Left kidney (tissue), 8 donors: ENCODE measurements at places on chromosomes 1 and 21. TPM values are rescaled to one million over a fixed set of nuclear protein-coding genes. Genes with fewer than 3 reads are reported as not detected.
A peak's percentile ranks its signal among the peaks of the same experiment; 100 is the strongest.

GRCh38 chr1:156433602-156434001 is 64.6 kb downstream of the RHBG start:
- DNase-seq = no peak

DNA sequence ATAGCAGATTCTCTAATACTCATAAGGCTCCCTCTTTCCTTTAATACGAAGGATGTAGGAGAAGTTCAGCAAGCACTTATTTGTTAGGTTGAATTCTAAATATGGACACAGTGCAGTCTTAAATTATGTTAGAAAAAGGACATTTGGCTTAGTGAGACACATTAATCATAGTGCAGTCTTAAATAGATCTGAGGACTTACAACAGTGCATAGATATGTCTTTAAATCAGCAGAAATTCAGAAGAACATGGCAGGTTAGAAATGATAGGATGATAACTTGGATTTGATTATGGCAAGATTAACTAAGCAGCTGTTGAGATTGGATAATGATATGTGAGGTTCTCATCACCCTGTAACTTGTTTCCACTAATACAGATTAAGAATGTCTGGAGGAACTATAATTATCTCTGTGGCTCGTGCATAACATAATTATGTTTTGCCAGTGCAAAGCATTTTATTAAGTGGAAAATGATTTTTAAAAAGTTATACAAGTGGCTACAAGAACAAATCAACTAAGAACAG is 485.9 kb downstream of the USP25 start:
- DNase-seq = no peak

GRCh38 chr21:28458446-28458845 is 534.2 kb downstream of the LTN1 start:
- DNase-seq = no peak

GRCh38 chr1:52225174-52225573 is 83.3 kb downstream of the ZFYVE9 start:
- no peak for DNase-seq

DNA sequence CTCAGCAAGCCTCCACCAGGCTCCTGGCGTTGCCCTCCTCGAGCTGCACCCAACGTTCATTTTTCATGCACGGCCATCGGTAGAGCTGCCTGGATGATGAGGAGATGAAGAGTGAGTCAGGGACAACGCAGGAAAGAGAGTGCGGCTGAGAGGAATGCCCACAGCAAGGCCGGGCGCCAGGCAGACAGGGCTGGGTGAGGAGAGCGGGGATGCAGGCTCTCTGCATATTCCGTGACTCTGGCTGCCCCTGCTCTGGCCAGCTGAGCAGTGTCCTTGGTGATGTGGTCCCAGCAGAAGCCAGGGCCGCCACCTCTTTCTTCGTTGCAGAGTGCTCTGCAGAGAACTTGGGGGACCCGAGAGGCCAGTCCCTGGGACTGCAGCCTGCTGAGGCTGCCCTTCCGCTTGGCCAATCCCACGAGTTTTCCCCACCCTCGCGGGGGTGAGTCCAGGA is 10.8 kb downstream of the UMODL1 start:
- no peak for DNase-seq

- peak; percentile 82 for DNase-seq
Measured at GRCh38 chr21:36260030-36260787, 59.8 kb upstream of the MORC3 start.

- DNase-seq = no peak
Measured at GRCh38 chr1:162772571-162773154, 17.8 kb upstream of the HSD17B7 start.

DNA sequence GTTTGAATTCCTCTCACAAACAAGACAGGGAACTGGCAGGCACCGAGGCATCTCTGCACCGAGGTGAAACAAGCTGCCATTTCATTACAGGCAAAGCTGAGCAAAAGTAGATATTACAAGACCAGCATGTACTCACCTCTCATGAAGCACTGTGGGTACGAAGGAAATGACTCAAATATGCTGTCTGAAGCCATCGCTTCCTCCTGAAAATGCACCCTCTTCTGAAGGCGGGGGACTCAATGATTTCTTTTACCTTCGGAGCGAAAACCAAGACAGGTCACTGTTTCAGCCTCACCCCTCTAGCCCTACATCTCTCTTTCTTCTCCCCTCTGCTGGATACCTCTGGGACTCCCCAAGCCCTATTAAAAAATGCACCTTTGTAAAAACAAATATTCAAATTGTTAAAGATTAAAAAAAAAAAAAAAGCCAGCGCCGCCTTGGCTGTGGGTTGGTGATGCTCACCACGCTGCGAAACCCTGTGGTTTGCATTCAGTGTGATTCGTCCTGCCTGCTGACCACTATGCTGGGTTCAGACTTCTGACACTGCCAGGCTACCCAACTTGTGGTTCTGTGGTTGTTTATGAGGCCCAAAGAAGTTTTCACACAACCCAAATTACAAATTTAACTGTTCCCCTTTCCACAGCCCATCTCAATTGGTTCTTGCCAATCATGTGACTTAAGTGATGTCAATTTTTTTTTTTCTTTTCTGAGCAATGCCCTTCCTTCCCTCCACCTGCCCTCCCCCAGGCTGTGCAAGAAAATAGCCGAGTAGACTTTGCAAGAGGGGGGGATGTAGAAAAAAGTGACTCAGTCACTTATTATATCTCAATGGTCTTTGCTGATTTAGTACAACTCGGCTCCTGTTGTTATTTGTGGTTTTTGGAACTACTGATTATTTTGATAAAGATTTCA is at the start of gene RUNX1:
Gene RUNX1, minus strand, starts transcription at position 597 of the 912 bp plus-strand sequence.
- no peak for DNase-seq

- DNase-seq = peak; percentile 58
Measured at GRCh38 chr21:31604591-31605190, 54.8 kb upstream of the SOD1 start.

GRCh38 chr1:218553197-218553596 is 208.1 kb downstream of the TGFB2 start:
- no peak for DNase-seq

GRCh38 chr1:213737398-213738035 is 250.3 kb upstream of the PROX1 start:
- no peak for DNase-seq

DNA sequence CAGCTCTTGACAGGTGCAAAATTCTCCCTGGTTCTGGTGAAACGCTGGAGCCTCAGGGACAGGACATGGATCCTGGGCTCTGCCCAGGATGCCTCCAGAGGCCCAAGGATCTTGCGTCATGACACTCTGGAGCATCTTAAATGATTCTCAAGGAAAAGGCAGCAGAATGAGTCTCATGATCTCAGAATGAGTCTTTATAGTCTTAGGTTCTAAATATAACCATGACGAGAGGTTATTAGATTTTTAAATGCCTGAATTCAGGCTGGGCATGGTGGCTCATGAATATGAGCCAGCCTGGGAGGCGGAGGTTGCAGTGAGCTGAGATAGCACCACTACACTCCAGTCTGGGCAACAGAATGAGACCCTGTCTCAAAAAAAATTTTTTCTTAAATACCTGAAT is 55.5 kb downstream of the ECE1 start:
- DNase-seq = no peak

DNA sequence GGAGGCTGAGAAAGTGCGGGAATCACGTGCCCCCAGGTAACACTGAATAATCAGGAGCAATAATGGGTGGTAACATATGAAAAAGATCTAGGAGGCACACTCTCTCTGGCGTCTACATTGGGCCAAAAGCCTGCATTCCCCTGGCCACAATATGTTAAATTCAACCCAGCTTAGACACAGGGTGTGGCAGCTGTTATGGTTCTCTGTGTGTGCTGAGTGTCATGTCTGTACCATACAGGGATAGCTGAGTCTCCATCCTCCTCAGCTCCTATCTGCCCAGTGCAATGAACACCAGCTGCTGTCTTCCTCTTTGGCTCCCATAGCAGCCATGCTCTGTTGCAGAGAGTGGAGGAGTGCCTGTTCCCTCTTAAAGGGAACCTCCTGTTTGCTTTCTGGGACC is 14.3 kb downstream of the S100A11 start:
- DNase-seq = no peak

SYCP1 gene
- polyA plus RNA-seq = 0.90 TPM

PDC gene
- 0.35 TPM for polyA plus RNA-seq

SEMA6C gene
- polyA plus RNA-seq = 29.8 TPM

WDR64 gene
- 0.58 TPM for polyA plus RNA-seq

ATP6V1G3 gene
- polyA plus RNA-seq = 3.2 TPM

VAV3 gene
- 136 TPM for polyA plus RNA-seq

WDTC1 gene
- polyA plus RNA-seq = 43.8 TPM

OR2AK2 gene
- not detected for polyA plus RNA-seq

RNU5D-1 gene
- 1.9 TPM for polyA plus RNA-seq

ACTN2 gene
- polyA plus RNA-seq = 0.37 TPM

PTPN7 gene
- 1.3 TPM for polyA plus RNA-seq

ELF3 gene
- polyA plus RNA-seq = 60.0 TPM

PRR9 gene
- not detected for polyA plus RNA-seq

NEK2 gene
- polyA plus RNA-seq = 25.4 TPM
